ENCODE measurements at places on chromosomes 11 and 22.

DNA sequence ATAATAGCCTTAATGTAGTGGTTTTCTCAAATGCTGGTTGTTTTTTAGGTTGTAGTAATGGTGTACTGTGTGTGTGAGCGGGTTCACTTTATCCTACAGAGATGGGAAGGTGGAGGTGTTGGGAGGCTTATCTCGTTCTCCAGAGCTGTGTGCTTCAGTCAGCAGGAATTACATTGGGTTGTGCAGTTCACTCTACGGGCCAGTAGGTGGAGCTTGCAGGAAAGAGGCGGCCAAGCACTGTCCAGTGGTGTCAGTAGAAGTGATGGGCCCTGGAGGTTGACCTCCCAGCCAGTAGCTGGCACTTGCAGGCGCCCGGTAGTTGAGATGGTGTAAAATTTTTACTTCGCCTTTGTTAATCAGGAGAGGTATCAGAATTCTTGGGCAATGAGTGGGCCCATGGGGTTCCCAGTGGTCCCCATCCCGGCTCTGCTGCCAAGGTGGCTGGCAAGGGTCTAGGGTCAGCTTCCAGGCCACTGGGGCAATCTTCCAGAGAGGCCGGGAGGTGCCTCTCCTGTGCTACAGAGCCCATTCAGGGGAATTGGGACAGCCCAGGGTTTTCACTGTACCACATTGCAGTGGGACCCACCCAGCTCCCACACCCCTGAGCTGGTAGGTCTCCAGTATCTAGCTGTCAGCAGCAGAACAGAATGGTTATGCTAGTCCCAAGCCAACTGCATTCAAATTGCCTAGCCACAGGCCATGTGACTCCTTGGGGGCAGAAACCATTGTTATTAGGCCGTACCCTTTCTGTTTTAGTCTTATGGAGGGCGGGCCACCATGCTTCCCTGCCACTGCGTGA, 43.9 kb downstream of the BIRC2 start:
- peak; percentile 70 for DNase-seq

GRCh38 chr22:20213833-20214708, 54.0 kb downstream of the RTN4R start:
- no peak for DNase-seq

GRCh38 chr11:9853929-9854552, 190.2 kb downstream of the SWAP70 start:
- no peak for DNase-seq

GRCh38 chr22:37633625-37634416, 5.6 kb upstream of the SH3BP1 start:
- peak; percentile 73 for DNase-seq

DNA sequence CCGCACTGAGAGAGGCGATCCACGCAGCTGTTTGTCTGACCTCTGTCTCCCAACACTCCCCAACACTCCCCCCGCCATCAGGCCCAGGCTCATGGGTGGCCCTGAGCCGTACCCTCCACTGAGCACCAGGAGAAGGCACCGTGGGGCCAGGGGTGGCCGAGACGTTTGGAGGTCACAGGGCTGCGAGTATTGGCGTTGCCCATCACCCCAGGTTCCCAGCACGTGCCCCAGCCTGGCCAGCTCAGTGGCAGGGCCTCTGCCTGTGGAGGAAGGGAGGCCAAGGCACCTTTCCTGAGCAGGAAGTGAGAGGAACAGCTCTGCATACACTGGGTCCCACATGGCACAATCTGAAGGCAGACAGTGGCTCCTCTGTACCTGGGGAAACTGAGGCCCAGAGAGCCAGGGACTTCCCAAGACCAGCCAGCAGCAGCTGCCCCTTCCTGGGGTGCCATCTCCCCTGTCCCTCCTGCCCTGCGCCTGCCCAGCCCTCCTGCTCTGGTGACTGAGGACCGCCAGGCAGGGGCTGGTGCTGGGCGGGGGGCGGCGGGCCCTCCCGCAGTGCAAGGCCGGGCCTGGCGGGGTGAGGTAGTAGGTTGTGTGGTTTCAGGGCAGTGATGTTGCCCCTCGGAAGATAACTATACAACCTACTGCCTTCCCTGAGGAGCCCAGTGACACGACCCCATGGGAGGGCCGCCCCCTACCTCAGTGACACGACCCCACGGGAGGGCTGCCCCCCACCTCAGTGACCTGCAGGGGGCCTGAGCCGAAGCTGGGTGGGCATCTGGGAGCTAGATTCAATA, 37.0 kb upstream of the PPARA start:
- no peak for DNase-seq

GRCh38 chr22:41043722-41044121, 48.7 kb upstream of the EP300 start:
- DNase-seq: no peak

DNA sequence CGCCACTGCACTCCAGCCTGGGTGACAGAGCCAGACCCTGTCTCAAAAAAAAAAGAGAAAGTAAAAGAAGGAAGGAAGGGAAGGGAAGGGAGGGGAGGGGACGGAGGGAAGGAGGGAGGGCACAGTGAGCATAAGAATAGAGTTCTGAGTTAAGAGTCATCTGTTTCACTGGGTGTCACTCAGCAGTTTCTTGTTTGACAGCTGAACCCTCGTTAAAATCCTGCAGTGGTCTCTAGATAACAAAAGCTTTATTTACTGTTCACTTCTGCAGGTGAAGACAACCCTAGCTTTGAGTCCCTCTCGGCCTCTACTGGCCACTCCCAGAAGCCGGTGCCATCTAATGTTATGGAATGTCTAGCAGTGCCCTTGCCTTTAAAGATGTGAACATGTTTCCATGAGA, 71.2 kb downstream of the CLPB start:
- DNase-seq: no peak

DNA sequence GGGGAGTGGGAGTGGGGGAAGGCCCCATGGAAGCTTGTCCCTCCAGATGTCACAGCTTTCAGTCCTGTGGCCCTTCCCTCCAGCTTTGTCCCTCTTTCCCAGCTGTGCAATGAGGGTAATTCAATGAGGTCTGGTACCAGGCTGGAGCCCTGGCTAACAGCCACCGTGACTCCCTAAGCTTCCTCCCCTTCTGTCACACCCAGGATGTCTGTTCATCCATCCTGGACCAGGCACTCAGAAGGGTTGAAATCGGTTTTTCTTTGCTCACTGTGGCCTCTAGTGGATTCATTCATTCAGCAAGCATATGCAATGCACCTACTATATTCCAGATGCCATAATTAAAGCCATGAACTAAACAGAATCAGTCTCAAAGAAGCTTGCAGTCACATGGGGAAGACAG, 38.7 kb downstream of the SYT13 start:
- no peak for DNase-seq

- no peak for DNase-seq
These were observed 10.6 kb downstream of the PRODH start for GRCh38 chr22:18925368-18926064.

DNA sequence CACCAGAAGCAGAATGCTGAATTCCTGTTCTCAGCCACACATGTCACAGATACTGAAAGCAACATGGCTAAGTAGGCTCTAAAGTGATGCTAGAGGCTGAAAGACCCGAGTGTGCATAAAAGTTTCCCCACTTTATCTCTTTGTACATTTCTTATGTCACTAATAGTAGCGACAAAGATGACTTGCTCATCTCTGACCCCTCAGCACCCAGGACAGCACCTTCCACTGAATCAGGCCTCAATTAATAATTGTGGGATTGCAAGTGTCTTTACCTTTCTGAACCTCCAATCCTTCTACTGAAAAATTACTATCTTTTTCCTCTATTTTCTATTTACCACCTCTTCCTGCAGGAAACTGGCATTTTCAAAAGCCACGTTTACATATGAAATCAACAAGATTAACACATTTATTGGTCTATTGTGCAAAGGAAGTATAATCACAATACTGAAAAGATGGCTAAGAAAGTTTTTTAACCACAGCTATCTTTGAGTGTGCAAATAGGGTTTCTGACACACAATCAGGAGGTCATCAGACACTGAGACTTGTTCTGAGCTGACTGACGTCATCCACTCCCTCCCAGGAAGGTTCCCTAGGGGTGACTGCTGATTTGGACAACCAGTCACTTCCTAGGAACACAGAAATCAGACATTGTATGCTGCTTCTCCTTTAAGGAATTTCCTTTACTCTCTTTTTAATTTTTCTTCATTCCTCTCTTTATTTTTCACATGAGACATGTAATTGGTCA, 213.9 kb upstream of the ISX start:
- DNase-seq: no peak

DNA sequence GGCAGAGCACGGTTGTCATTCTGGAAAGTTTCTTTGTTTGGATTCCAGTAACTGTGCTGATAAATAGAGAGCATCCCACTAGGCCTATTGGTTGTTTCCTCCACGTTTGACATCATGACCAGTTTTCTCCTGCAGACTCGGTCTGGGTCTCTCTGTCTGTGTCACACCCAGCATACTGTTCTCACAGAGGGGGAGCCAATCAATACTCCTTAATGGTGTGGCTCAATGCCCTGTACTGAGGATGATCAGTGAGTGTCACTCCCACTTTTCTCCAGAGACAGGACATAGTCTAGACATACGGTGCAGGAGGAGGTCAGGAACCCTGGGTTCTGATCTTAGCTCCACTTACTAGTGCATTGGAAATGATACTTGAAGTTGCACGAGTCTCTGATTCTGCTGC, 88.2 kb upstream of the BLID start:
- DNase-seq: peak; percentile 85

DNA sequence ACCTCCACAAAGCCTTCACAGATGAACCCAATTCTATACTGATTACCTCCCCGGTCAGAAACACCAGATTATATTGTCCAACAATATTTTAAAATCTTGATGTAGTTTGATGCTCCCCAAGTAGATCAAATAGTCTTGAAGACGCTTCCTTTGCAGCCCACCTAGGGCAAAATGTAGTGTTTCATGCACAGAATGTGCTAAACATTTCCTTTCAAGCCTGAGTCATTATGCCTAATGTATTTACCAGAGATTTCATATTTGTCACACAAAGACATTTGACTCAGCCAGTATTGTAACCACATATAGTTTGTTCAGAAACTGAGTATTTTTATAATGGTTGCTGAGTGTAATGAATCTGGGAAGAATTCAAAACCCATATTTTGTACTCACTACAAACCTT, 1396.8 kb downstream of the LRRC4C start:
- no peak for DNase-seq

DNA sequence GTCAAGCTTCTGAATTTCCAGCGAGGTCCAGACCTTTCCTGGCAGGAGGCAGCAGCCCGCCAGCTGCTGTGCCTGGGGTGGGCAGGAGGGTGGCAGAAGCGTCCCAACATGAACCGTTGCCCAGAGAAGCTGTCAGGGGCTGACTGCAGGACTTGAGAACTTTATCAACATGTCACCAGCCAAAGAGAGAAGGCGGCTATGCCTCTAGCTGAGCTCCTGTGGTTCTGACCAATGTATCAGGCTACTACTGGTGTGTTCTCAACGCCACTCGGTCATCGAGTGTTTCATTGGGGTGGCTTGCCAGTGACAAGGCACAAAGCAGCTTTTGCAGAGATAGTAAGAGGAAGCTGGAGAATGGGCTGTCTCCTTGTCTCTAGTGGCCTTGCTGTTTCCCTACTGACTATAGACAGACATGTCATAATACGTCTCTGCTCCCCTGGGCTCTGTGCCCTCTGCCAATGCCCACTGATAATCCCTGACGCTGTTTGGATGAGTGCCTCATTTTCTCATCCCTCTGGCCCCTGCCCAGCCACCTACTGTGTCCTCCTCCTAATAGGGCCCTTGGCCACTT, 17.6 kb upstream of the ASCC2 start:
- no peak for DNase-seq

GRCh38 chr22:30511109-30511508, 5.6 kb upstream of the SEC14L4 start:
- DNase-seq: no peak

GRCh38 chr22:20138417-20138738, 6.8 kb downstream of the ZDHHC8 start:
- DNase-seq: no peak

DNA sequence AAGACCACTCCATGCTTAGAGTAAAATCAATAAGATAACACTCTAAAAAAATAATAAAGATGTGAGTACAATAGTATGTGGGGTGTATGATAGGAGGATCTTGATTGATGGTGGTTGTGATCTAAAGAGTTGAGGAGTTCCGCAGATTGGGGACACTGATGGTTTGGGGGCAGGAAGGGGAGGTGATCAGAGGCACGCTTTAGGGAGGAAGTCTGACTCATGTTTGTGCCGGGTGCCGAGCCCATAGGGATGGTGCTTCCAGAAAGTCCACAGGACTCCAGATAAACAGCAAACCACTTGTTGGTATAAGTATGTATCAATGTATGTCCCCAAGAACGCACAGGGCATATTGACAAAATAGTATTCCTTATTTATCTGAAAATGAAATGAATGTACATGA, 27.5 kb downstream of the LINC01488 start:
- no peak for DNase-seq

DNA sequence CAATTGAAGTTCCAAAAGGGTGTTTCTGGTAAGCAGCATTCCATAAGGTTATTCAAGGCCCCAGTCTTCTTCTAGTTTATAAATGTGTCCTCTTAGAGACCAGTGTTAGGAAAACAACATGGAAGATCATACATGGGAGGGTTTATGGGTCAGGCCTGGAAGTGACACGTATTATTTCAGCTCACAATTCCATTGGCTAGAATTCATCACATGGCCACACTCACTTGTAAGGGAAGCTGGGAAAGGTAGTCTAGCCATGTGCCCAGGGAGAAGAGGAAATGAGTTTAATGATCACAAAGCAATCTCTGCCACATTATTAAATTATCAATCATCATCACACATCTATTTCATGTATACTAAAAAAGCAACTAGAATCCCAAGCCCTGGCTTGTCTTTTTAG, 181.7 kb upstream of the TBCEL start:
- no peak for DNase-seq

- DNase-seq: no peak
These were observed 128.3 kb downstream of the OSBP2 start for GRCh38 chr22:30823015-30823370.

- DNase-seq: no peak
These were observed 16.2 kb upstream of the PVALB start for GRCh38 chr22:36833073-36833472.

DNA sequence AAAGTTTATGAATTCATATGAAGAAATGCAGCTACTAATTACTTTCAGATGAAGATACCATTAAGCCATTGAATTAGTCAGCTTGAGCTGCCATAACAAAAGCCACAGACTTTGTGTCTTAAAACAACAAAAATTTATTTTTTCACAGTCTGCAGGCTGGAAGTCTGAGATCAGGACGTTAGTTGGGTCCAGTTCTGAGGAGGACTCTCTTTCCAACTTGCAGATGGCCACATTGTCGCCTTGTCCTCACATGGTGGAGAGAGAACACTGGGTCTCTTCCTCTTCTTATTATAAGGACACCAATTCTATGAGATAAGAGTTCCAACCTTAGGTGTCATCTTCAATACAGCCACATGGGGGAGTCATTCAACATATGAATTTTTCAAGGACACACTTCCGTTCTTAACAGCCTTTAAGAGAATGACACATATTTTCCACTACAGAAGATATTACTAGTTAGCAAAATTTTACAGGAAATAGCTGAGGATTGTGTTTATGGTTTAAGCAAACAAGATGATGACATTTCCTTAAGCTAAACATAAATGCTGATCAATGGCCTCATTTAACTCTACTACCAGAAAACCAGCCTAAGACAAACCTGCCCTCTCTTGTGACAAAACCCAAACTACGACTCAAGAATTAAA, 56.0 kb downstream of the DCUN1D5 start:
- peak; percentile 90 for DNase-seq

All from iris pigment epithelial cell (primary cell).